ENCODE measurements at places on chromosomes 5 and 9. TPM values are rescaled to one million over a fixed set of nuclear protein-coding genes. Genes with fewer than 3 reads are reported as not detected.

The SPIN1 gene
- total RNA-seq = 22.1 TPM

The ADAMTS12 gene
- not detected for total RNA-seq

GRCh38 chr9:78371981-78372380, 75.1 kb downstream of the PSAT1 start:
- no peak for DNase-seq

GRCh38 chr5:109939116-109939682, 249.5 kb downstream of the MAN2A1 start:
- no peak for DNase-seq

DNA sequence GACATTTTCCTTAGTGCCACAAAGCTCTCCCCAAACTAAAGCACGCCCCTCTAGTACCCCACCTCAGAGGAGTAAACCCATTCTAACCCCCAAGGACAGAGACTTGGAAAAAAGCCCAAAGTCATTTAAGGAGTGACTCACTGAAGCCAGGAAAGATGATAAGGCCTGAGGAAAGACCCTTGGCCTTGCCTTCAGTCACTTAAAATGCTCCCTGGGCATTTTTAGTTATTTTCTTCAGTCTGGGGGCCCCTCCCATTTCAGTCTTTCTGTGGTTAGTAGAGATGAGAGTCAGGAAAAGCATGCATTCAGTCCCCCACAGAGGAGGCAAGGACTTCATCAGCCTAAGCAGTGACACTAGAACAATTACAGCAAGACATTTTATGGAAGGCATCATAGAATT, 13.7 kb upstream of the TLX3 start:
- no peak for DNase-seq

GRCh38 chr5:147063943-147064342, 170.9 kb upstream of the STK32A start:
- DNase-seq = no peak
